ENCODE measurements at places on chromosomes 6 and 20.

DNA sequence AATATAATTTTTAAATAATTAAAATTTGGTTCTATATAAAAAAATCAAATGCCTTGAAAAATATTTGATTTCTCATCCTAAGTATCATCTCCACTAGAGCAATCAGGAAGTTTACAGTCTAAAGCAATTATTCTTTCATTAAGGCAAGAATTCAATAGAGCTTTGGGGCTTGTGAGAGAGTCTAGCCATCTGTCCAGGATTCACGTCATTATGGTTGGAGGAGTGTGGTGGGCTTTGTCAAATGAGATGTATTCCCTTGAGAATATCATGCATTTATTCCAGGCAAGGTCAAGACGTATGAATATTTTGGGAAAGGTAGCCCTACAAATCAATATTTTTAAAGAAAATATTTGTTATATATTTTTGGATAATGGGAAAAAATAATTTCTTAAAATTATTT is 132.4 kb downstream of the ELOVL4 start:
- DNase-seq = no peak

DNA sequence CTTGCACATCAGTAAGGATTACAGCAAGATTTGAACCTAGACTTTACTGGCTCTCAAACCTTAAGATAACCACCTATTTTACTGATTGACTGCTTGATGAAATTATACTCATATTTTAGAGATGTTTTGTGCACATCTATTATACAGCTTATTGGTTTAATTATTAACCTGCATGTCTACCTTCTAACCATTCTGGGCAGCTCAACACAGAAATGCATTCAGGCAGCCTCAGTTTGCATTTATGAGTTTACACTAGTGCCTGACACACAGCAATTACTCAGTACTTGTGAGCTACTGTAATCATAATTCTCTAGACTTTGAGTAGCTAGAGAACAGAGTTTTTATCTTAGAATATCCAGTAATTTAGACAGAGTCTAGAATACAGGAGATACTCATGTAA is 273.9 kb upstream of the THEMIS start:
- DNase-seq = no peak

DNA sequence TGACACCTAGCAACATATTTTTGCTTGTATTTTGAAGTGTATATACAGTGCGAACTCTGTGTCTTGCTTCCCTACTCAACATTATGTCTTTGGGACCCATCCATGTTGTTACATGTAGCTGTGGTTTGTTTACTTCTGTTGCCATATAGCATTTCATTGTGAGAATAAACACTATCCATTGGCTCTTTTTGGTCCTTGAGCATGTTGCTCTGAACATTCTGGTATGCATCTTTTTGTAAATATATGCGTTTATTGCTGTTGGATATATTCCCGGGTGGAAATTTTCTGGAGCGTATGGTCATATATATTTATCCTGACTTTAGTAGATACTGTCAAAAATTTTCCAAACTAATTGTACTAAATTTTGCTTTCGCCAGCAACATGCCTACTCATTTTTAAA is 222.5 kb upstream of the SPTLC3 start:
- no peak for DNase-seq

- no peak for DNase-seq
Observed at GRCh38 chr6:126118936-126119335, 132.6 kb downstream of the TRMT11 start.

- no peak for DNase-seq
Observed at GRCh38 chr20:42041000-42041565, 422.9 kb upstream of the CHD6 start.

- no peak for DNase-seq
Observed at GRCh38 chr6:141152951-141153350, 979.8 kb upstream of the GJE1 start.

DNA sequence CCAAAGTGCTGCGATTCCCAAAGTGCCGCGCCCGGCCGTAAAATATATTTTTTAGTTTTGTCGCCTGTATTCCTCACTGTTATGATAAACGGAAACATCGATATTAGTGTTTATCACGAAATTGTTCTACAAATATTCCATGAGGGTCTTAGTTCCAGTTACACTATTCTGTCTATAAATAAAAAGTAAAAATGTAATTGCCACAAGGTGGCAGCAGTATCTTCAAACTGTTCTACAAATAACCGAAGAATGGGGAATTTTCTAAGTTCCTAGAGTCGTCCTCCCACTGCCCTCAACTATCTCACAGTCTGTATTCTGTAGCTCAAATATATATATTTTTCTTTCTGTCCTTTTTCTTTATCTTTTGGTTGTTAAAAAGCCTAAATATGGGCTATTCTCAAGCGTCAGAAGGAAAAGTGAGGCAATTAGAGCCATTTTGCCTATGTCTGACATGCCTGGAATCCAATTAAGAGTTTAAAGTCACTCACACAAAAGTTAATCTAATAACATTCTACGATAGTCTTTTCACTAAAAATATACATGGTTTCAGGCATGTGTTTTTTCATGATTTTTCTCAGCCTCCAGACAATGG is 14.2 kb upstream of the FAM162B start:
- no peak for DNase-seq

DNA sequence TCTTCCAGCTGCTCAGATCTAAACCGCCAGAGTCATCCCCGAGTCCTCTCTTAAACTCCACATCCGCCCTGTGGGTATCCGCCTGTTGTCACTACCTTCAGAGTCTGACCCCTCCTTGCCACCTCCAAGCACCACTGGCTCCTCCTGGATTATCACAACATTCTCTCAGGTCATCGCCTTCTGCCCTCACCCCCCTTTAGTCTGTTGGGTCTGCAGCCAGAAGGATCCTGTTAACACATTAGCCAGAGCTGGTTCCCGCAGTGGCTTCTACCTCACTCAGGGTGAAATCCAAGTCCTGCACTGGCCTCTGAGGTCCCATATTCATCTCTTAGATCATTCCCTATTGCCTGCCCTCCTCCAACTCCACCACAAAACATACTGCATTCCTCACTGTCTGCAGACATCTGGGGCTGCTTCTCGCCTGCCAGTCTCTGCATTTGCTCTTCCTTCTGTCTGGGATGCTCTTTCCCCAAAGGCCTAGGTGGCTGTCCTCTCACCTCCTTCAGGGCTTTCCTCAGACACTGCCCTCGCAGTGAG is 34.1 kb downstream of the TNXB start:
- no peak for DNase-seq

DNA sequence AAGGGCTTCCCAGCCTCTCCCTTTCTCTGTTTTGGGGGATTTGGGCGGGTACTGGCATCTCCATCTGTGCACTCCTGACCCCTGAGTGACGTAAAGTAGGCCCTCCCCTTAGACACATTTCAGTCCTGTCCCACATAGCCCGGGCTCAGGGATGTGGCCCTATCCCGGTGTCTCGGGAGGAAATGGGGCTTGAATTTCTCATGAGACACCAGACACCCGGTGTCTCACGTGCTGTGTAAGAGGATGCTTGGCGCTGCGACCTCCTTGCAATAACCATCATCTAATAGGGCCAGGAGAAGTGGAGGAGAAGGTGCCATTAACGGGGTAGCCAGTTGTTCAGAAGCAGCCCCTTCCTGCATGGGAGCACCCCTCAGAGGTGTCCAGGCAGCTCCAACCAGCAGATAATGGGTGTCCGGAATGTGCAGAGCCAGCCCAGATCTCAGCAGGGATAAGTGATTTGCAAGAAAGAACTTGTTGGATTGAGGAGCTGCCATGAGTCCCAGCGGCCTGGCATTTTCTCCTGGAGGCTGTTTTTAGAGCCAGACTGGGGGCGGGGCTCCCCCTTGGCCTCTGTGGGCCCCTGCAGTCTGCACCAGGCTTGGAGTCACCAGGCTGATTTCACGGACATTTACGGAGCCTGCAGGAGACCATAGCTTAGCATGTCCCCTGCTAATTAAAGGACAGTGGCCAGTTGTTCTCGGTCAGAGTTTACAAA is 372.0 kb downstream of the PREX1 start:
- no peak for DNase-seq

DNA sequence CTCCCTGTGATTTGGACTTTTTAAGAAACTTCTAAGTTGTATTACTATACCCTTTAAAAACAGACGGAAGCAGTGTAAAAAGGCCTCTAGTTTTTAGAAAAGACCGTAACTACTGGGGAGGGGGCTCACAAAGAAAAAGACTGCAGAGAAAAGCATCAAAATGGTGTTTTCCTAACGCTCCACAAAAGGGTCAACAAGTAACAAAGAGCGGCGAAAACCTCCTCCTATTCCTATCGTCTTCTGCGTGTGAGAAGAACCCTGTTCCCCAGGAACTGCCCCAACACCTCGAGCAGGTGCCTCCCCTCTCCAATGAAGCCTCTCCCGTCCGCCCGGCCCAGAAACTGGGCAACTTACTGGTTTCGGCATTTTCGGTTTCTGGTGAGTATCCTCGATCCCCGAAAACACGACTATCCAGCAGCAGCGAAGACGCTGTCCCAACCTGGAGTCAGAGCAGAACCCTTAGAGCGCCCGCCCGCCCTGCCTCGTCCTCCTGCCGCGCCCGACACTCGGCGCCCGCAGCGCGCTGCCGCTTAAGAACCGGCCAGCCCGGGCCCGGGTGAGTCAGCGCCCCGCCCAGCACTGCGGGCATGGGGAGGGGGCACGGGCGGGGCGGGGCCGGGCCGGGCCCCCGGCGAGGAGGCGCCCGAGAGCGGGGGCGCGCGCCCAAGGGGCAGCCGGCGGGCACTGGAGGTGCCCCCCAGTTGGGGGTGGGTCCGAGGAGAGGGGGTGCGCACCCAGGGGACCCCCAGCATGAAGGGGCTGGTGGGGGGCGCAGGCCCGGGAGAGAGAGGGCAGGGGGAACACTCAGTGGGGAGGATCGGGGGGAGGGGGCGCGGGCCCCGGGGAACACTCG is 1.2 kb downstream of the EZR start:
- no peak for DNase-seq

DNA sequence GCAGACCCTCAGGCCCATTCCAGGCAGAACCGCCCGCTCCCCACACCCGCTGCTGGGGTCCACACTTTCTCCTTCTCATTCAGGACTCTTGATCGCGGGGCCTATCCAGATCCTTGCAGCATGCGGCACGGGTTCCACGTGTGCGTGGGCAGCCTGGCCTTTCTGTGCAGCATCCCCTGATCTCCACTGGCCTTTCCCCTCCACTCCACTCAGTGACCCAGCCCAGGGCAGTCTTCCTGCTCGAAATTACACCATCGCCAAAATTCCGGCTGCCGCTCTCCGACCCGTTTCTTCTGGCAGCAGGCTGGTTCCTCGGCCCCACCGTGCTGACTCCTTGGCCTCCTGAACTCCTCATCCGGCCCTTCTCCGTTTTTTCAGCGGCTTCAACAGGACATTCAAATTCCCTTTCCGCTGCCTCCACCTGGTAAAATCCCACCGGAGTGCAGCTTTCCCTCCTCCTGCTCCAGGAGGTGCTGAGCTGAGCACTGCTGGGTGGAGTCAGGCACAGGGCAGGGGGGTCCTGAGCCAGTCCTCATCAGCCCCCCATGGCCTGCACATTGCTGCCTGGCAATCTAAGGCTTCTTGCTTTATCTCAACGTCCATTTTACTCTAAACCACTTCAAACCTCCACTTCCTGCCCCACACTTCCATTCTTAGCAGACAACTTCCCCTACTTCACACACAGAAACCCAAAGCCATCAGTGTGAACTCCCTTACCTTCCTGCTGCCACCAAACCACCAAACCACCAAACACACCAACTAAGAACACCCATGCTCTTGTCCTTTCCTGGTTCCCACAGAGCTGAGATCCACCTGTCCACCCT is 9.0 kb downstream of the SFT2D1 start:
- no peak for DNase-seq

DNA sequence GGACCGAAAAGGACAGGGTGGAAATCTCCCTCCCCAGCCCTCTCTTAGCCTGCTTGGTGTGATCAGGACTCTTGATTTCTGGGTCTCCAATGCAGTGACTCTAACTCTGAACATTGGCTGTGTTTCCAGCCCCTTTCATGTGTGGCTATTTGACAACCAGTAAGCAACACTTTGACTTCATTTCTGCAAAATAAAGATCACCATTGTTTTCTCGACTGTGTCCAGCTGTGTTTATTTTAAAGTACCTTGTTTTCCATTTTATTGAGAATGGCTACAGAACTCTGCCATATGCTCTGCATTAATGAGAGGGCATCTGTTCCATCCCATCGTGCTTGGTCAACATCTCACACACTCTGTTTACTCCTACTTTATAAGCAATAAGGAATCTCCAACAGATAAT is 60.9 kb upstream of the TAGAP start:
- no peak for DNase-seq

DNA sequence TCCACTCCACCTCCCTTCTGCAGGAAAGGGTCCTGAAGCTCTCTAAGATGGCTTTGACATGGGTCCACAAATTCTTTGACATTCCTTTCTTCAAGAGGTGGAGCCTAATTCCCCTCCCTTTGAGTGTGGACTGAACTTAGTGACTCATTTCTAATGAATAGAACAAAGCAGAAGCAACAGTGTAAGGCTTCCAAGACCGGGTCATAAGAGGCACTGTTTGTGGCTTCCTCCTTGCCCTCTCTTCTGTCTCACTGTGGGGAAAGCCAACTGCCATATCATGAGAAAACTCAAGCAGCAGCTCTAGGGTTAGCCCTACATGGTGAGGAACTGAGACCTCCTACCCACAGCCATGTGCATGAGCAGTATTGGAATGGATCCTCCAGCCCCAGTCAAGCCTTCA is 5.9 kb upstream of the CDK5RAP1 start:
- no peak for DNase-seq

- DNase-seq = no peak
Observed at GRCh38 chr20:51668947-51669346, 99.2 kb downstream of the ATP9A start.
